ENCODE measurements at places on chromosomes 6 and 20.

GRCh38 chr6:13273931-13274706 lies 54.2 kb downstream of the TBC1D7 start:
- DNase-seq: peak; percentile 59

DNA sequence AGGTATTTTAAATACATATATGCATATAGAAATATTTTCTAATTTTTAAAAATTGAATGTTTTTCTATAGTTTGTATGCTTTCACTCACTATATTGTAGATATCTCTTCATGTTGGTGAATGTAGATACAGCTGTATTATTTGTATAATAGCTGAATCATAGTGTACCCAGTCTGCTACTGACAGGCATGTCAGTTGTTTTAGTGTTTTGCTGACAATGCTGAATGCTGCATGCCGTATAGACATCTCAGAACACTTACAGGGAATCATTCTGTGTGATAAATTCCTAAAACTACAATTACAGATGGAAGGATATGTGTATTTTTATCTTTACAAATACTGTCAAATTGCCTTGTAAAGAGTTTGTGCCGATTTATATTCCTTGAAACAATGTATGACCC lies 175.4 kb downstream of the SIM1 start:
- DNase-seq: peak; percentile 36

GRCh38 chr20:63052571-63053431 lies 46.0 kb upstream of the BHLHE23 start:
- no peak for DNase-seq

- DNase-seq: peak; percentile 73
Observed at GRCh38 chr6:150409576-150410066, 40.8 kb downstream of the IYD start.

DNA sequence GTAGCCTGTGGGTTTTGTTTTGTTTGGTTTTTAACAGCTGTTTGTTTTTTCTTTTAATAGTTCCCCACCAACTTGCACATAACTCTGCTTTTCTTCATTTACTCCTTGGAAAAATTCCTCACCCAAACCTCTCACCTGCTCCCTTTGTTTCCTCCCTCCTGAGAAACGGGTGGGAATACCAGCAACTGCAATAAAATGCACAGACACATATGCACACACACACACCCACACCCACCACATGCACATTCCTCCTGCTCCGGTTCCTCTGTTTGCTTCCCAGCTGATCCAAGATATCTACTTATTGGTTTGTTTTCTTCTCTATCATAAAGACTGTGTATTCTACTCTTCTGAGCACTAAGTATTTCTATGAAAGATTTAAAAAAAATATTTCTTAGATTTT lies 161.1 kb upstream of the EPHA7 start:
- DNase-seq: peak; percentile 44

DNA sequence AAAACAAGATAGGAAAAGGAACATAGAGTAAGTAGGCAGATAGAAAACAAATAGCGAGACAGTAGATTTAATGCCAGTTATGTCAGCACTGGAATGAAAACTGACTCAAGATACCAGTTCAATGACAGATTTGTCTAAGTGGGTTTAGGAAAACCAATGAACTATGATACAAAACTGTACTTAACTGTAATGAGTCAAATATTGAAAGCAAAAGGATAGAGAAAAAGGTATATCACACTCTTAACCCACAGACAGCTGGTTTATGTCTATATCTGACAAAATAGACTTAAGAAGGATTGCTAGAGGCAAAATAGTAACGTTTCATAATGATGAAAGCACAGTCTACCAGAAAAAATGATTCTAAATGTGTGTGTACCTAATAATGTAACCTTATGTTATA lies 38.2 kb downstream of the ATRN start:
- DNase-seq: no peak

DNA sequence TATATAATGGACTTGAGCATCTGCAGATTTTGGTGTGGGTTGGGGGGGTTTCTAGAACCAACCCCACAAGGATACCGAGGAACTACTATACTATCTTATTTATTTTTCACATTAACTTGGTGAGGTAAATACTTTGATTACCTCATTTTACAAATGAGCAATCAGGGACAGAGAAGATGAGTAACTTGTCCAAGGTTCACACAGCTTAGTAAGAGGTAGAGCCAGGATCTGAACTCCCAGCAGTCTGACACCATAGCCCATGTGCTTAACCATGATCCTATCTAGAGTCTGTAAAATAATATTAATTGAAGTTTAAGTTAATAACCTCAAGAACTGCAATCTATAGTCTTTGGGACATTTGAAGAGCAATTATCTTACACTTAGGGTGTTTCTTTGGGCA lies 28.6 kb downstream of the DHX35 start:
- DNase-seq: no peak

GRCh38 chr6:6790891-6791290 lies 202.4 kb downstream of the LY86 start:
- DNase-seq: no peak

DNA sequence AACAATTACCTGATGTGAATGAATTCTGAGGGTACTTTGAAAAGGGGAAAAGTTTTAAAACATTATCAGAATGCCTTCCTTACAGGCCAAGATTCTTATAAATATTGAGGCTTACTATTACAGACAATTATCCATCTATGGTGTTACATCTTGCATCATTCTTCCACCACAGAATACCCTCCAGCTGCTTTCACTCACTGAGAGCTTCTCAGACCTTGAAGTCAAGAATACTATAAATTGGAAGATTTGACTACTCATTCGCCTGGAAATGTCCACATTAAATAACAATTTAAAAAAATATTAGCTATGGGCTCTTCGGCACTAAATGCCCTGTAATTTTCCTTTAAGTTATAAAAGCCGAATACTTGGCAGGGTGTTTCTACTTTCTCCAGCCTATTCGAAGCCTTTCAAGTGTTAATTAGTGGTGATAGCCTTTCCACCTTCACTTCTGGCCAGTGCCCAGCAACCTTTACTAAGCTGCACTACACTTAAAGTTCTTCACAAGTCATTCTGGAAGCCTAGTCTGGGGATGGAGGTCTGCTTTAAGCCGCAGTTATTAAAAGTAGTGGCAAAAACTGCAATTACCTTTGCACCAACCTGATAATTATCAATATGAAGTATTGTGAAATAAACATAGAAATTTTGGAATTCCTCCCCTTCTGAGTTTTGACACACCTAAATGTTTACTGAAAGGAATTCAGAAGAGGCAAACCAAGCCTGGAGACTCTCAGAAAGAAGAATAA lies 100.9 kb downstream of the BMP5 start:
- no peak for DNase-seq

DNA sequence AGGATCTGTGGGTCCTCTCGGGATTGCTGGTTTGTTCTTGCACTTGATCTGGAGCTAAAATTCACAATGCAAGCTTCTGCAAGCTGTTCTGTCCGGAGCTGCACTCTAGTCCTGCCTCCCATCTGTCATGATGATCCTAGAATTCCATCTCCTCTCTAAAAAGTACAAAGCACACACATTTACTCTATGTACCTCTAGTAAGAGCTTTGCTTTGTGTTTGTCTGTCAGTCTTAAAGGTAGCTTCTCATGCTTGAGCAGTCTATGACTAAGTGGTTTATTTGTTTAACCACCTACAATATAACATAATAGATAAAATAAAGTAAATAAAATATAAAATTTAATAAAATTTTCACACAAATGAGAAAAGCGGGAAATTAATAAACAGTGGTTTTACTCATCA lies 46.0 kb upstream of the PKIB start:
- DNase-seq: no peak

GRCh38 chr20:43550456-43550855 lies 8.4 kb upstream of the SGK2 start:
- no peak for DNase-seq

DNA sequence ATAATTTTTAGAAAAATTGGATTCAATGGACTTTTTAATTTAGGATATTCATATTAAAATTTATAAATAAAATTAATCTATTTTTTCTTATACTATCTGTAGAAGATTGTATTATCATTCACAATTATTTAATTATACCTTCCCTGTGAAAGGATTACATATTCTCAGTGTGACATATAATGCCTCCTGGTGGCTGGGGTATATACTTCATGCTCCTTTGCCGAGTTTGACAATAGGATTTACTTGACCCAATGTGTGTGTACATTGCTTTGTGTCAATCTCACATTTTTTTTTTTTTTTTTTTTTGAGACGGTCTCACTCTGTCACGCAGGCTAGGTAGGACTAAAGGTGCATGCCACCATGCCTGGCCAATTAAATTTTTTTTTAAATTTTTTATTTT lies 230.0 kb upstream of the CHD6 start:
- peak; percentile 36 for DNase-seq

DNA sequence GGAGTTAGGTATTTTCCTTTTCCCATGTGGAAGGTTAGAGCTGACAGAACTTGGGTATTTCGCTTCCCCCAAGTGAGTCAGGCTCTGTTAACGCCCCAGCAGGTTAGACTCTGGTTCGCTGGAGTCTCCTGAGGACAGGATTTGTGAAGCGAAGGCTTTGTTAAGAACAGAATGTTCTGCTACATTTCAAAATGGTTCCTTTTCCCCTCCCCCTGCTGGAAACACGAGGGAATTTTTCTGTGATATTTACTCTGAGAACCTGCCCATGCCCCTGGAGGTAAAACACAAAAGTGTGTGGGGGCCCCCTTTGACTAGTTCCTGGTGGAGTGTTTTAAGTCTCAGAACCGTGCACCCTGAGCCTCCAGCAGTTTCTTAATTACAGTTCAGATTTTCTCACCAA lies 731.4 kb upstream of the CITED2 start:
- DNase-seq: peak; percentile 65

GRCh38 chr20:63792866-63793265 lies 38.2 kb downstream of the ZBTB46 start:
- no peak for DNase-seq

DNA sequence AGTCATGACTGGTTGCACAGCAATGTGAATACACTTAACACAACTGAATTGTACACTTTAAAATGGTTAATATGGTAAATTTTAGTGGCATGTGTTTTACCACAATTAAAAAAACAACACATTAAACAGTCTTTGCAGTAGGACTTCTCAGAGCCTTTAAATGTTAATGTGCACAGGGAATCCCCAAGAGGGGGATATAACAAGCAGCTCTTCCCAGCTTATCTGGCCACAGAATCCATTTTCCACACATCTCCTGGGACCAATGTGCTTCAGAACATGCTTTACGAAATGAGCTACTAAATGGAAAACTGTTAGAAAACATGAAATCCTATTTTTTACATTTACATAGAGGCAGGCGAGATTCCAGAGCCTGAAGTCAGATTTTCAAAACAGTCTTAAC lies 44.4 kb downstream of the FYN start:
- no peak for DNase-seq

DNA sequence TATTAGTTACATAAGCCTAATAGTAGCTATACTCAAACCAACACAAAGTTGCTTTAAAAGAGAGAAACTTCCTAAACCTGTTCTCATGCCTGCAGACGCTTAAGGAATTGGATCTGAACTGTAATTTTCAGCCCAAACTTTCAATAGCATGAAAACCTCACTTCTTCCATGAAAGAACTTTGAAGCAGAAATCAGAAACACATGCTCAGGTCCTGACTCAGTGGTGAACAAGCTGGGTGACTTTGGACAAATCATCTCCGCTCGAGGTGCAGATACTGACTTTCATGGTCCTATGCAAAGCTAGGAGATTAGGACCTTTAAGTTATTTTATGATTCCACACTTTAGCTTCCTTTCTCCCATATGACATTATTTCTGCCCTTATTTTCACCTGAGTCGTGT lies 36.5 kb downstream of the NOX3 start:
- DNase-seq: no peak

DNA sequence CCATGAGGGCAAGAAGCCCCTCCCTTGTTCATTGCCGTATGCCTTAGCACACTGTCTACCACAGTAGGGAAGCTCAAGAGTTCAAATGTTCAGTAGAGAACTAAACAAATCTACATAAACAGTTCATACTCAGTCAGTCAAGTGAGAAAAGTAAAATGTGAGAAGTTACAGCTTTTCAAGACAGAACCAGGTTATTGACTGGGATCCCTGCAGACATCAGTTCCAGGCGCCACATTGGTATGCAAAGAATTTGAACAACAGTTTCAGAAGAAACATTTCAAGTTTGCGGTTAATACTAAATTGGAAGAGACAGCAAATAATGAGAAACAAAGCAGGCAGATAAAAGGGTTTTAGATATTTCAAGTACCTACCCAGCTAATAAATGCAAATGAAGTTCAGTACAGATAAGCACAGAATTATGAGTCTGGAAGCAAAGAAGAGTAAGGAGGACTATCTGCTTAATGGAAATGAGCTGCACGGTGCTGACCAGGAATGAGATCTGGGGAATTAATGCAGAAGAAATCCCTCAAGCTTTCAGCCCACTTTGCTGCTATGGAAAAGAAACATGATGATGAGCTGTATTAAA lies 246.2 kb downstream of the HACE1 start:
- no peak for DNase-seq

DNA sequence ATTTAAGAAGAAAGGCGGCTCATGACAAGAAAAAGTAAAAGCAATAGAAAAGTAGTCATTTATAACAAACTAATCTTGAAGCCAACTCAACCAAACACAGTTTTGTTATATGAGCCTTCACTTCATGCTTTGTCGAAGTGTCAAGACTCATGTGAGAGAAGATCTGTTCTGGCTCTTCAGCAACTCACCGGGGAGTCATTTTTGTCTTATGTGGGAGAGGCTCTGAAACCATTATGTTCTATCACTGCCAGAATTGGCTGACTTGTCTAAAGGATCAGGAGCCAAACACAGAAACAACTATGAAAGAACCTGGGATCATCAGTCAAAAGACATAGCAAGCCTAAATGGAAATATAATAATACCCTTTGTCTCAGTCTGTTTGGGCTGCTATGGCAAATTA lies 105.2 kb downstream of the CDK19 start:
- DNase-seq: peak; percentile 15

GRCh38 chr6:161639772-161640171 lies 365.9 kb upstream of the AGPAT4 start:
- DNase-seq: no peak

DNA sequence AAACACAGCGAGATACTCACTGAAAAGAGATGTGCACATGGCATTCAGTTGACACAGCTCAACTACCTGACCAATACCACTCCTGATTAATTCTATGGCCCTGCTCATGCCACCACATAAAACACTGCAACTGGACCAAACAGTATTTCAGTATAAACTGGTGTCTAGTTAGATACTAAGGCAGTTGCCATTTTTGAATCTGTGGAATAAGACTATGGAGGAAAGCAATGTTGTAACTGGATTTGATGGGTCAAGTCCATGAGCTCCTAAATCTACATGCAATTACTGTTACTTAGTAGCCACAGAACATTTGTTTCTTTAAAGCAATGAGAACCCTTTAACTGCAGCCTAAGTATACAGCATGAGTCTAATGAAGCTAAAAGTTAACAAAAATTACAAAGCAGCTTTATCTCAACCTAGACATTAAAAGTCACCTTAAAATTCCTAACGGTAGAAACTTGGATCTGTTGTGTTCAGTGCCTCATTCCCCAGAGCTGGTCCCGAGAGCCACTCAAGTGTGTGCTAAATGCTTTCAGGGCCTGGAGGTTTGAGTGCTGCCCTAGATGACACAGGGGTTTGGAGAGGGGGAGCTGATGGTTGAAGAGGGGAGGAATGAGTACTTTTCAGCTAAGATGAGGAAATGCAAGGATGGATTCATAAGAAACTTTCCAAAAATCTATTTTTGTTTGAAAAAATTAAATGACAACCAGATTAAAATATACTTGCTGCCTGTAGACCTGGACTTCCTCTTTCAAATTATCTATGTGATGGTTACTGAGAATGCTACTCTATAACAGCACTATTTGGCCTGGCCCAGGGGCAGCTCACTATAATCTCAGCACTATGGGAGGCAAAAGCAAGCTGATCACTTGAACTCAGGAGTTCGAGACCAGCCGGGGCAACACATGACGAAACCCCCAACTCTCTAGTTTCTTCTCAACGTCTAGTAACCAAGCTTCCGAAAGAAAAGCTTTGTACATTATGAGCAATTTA lies 15.6 kb downstream of the SNX5 start:
- DNase-seq: no peak
